A549 treated with CpdA at 1 μM for 4 hours (cell line): ENCODE measurements at places on chromosomes 2 and 18. TPM values are rescaled to one million over a fixed set of nuclear protein-coding genes. Genes with fewer than 3 reads are reported as not detected.

Gene KLHL41
- total RNA-seq: 0.15 to 0.76 TPM (median 0.45 TPM) in 4 of 5 replicates, not detected in the other

Gene SFT2D3
- total RNA-seq: 4.1 to 6.2 TPM (median 5.7 TPM) in 5 replicates

Gene BMP10
- total RNA-seq: not detected in 5 replicates

Gene QPCT
- total RNA-seq: 16.4 to 20.3 TPM (median 17.8 TPM) in 5 replicates

Gene EPB41L3
- total RNA-seq: 0.11 to 0.82 TPM (median 0.39 TPM) in 5 replicates

Gene REG3A
- total RNA-seq: not detected in 5 replicates
